ENCODE measurements at places on chromosomes 3 and 15. TPM values are rescaled to one million over a fixed set of nuclear protein-coding genes. Genes with fewer than 3 reads are reported as not detected.

DNA sequence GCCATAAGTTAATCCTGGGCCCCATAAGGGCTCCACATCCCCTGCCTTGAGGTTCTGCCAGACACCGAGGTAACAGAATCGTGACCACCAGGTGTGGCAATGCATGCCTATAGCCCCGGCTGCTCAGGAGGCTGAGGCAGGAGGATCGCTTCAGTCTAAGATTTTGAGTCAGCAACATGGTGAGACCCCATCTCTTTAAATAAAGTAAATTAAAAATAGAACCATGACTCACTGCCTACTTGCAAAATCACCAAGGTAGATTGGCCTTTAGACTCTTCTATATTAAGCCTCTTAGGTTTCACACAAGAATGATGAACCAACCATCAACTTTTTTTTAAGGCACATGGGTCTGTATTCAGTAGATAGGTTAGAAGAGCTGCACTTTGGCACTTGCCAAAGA, 9.7 kb downstream of the WDR5B start:
- DNase-seq = no peak

- no peak for DNase-seq
These were observed 24.0 kb downstream of the ABI3BP start for GRCh38 chr3:100968932-100969906.

DNA sequence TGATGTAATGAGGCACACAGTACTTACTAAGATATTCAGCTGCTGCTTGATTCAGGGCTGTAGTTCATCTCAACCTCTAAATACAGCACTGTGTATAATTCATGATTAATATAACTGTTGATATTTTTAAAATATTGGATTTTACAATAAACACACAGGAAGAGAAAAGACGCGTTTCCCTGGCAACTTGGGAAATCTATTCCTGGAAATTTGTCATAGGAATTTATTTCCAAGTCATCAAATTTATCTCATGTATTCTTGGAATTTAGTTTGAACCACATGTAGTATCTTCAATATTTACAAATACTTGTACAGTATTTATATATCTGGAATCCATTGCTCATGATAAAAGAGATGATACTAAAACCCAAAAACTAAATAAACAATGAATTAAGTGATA, 30.6 kb downstream of the EPHA3 start:
- no peak for DNase-seq

DNA sequence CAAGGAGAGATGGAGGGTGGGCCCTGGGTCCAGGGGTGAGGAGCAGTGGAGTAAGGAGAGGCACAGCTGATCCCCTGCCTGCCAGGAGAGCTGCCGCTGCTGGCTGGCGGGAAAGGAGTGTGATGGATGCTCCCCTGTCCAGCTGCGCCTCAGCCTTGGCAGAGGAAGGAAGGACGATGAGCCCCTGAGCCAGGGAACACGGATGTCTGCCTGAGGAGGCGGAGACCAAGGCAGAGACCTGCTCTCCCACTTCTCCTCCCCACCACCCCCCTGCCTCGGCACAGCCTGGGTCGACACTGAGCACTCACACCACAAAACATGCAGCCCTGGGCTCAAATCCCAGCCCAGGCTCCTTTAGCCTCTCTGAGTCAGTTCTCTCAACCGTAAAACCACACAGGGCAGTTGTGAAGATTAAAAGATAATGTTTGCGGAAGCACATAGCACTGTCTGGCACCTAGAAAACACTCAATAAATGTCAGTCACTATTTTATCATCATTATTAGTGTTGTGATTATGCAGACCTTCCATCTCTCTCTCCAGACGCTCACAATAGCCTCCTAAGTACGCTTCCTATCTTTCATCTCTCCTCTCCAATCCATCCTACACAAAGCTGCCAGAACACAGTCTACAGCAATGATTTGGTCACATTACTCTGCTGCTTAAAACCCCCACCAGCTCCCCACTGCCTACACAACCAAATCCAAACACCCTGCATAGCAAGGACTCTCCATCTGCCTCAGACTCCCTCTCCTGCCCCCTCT, 52.2 kb downstream of the SEMA5B start:
- DNase-seq = no peak

DNA sequence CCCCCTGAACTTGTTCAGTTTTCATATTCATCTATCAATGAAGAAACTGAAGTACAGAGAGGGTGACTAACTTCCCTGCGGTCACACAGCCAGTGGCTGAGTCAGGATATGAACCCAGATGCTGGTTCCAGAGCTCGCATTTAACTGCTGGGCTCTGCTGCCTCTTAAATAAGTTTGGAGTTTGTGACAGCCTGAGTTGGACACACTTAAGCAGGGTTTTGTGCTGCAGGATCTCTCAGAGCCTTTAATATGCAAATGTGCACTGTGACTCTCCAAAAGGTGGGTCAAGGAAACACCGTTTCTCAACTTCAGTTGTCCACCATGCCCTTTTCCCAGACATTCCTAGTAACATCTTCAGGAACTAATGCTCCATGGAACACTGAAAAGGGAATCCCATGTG, 45.8 kb downstream of the EBLN2 start:
- no peak for DNase-seq

- DNase-seq = no peak
These were observed 164.3 kb upstream of the LRIG1 start for GRCh38 chr3:66665021-66665695.

- no peak for DNase-seq
These were observed 26.7 kb upstream of the SNRK start for GRCh38 chr3:43259626-43260025.

GRCh38 chr3:138383715-138384465, 35.5 kb downstream of the MRAS start:
- DNase-seq = no peak

SPINK8 gene
- not detected for polyA plus RNA-seq

Data from renal cortex interstitium (tissue), 15 donors.